ENCODE measurements at places on chromosomes 1 and 21.

DNA sequence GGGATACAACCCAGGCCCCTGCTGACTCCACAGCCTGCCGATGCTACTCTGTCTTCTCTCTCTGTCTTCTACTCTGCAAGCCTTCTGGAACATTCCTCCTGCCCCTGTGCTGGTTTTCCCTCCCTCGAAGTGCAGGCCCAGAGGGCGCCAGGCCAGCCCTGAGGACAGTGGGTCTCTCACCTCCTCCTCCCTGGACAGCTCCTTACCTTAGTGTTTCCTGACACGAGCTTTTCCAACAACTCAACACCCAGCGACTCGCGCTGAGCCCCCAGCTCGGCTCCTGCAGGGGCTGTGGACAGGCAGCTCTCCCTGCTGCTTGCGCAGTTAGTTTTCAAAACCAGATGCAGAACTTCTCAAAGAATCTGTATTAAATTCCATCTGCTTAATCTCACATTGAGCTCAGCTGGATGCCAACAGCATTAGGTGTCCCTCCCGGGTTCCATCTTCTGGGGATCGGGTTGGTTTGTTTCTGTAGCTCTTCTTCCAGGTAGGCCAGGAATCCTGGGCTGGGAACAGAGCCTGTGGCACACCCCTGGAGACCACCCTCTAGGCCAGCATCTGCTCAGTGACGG lies 54.2 kb downstream of the PTPRU start:
- no peak for DNase-seq

DNA sequence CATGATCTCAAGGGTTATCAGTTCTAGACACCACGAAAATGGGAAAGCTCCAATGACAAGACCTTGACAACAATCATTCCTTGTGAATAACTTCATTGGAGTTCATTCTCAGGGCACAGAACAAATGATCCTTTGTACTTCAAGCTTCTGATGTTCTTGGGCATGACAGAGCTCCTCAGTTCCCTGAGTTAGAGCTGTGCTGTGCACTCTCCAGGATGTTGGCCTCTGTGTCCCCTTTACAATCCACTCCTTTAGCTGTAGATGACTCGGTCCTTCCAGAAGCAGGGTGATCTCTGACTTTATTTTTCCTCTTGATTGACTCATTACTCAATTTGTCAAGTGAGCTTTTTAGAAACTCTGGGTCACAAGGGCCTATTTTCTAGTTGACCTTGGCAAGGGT lies 3.9 kb upstream of the FAM78B start:
- DNase-seq = no peak

GRCh38 chr1:224828691-224829090 lies 100.8 kb upstream of the DNAH14 start:
- no peak for DNase-seq

DNA sequence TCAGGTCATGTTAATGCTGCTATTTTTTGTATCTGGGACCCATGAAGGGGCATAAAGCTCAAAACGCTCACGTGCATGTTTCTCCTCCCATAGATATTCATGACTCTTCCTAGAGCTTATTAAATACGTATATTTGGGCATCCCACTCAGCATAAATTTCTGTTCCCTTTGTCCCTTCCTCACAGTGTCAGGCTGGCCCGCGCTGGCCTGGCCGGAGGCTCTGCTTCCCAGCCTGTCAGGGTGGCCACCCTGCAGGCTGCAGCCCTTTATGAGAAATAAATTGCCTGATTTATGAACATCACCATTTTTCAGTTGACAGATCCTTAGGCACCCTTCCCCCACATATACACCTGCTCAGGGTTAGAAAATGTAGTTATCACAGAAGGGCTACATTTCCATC lies 44.0 kb upstream of the NTPCR start:
- DNase-seq = no peak

GRCh38 chr1:172497230-172497629 lies 35.7 kb upstream of the SUCO start:
- no peak for DNase-seq

- no peak for DNase-seq
Observed at GRCh38 chr1:37845786-37846185, 13.6 kb downstream of the MTF1 start.

DNA sequence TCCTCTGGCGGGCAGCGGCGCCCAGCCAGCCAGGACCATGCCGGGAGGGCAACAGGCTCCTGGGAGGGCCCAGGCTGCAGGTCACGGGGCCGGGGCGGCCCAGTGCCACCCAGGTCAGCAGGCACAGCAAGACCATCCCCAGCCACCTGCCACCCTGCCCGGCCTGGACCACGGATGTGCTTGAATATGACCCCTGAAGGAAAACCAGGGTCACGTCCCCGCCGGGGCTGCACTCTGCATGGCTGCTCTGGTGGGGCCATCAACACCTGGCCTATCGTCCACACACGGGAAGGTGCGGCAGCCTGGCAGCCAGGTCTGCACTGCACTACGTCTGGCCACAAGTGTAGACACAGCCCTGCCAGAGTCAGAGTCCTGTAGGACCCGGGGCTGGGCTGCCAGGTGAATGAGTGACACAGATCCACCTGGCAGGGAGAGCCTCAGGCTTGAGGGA lies 6.9 kb downstream of the WNT9A start:
- no peak for DNase-seq

DNA sequence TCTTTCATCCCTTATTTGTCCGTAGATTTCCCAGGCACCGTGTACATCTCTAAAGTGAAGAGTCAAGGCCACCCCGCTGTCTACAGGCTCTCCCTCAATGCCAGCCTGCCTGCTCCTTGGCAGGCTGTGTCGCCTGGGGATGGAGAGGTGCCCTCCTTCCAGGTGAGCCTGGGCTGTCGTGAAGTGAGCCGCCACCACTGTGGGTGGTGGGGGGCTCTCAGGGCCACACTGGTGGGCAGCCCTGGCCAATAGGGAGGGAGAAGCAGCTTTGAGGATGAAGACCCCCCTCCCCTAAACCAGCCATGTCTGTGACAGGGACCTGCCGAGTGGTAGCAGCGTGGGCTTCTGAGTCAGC lies 46.2 kb downstream of the DISP3 start:
- no peak for DNase-seq

DNA sequence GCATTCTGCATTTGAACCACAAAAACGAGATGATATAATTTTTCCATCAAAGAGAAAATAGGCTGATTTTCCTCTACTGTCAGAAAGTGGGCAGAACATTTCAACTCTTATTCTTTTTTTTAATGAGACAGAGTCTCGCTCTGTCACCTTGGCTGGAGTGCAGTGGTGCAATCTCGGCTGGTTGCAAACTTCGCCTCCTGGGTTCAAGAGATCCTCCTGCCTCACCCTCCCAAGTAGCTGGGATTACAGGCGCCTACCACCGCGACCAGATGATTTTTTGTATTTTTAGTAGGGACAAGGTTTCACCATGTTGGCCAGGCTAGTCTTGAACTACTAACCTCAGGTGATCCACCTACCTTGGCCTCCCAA lies 11.6 kb downstream of the DSTYK start:
- no peak for DNase-seq

DNA sequence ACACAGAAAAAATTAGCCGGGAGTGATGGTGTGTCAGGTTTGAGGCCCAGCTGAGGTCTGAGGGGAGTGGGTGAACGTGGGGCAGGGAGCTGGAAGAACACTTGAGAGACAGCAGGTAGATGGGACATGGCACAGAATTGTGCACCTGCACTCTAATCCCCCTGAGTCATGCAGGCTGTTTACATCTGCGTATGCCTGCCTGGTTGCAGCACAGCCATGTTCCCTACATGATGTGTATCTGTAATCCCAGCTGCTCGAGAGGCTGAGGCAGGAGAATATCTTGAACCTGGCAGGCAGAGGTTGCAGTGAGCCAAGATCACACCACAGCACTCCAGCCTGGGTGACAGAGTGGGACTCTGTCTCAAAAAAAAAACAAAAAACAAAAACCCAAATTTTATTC lies 44.8 kb downstream of the ATP5PO start:
- DNase-seq = no peak

DNA sequence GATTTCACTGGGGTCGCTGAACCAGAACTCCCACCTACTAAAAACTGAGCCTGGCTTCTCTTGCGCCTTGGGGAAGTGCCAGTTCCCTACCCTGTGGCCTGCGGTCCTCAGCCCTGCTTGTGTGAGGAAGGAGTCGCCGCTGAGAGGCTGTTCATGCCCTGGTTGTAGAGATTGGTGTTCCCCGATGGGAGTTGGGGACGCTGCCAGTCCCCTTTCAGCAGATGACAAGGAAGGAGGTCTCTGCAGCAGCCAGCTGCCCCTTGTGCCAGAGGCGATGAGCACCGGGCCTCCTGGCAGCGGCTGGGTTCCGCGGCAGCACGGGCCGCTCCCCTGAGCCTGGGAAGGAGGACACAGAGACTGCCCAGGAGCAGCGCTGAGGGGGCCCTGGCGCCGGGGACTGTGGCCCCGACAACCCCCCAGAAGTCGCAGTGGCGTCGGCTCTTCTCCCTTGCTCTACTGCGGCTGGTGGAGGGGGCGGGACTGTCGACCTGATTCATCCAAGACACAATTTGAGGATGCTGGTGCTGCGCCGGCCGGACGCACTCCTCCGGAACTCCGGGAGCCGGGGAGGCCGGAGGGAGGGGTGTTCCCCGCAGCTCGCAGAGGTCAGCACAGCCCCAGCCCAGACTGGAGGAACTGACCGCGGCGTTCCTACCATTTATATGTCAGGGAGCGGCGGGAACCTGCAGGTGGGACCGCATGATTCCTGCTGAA lies 12.0 kb upstream of the ADORA3 start:
- DNase-seq = no peak

DNA sequence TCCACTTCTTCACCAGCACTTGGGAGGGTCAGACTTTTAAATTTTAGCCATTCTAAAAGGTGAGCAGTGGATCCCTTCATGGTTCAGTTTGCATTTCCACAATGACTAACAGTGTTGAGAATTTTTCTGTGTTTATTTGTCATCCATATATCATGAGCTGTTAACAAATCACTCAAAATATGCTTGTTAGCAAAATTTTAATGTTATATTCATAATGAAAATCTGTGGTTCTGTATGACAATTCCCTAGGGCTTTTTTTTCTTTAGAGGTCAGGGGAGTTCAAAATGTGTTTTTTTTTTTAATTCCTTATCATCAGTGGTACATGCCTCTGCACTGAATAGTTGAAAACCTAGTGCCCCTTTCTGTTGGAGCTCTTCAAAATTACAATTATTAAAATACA lies 682.2 kb upstream of the ADGRL2 start:
- DNase-seq = no peak

DNA sequence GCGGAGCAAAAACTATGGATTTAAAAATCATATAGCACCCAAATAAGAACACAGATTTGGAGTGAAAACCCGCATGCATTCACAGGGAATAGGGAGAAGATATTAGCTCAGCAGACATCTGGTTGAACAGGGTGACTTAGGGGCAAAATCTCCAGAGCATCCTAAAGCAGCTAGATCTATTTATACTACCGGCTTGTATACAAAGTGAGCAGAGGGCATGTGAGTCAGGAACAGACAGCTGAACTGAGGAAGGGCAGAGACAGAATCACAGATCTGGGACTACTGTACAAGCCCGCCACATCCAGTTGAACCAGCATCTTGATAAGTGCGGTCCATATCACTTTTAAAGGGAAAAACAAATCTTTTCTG lies 35.2 kb upstream of the EXOSC10 start:
- no peak for DNase-seq

GRCh38 chr21:37821092-37821491 lies 95.2 kb downstream of the KCNJ6 start:
- no peak for DNase-seq
